ENCODE measurements at places on chromosomes 1 and 21.
A peak's percentile ranks its signal among the peaks of the same experiment; 100 is the strongest.

DNA sequence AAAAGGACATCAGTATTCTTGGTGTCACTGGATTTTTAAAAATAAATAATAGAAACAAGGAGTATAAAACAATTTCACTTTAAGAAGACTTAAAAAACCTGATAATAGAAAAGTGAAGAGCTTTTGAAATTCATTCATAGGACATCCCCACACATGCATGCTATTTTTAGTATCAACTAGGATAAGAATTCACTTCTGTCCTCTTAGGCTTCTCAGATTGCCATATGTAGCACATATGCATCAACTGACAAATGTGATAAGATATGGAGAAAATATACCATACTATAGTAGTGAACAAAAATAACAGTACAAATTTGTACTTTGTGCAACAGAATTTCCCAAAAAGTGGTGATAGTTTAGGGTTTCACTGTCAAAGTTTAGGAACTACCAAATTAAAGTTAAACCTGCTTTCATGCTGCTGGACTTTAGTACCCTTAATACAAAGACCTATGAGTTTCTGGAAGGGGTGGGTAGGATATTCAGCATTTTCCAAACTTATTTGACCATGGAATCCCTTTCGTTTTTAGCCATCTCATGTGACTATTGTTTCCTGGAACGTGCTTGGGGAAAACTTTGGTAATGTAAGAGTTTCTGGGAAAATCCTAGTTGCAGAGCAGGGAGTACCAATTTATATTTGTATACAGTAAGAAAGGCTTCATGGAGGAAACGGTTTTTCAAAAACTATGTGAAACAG lies 19.8 kb downstream of the RPRD2 start:
- no peak for DNase-seq

DNA sequence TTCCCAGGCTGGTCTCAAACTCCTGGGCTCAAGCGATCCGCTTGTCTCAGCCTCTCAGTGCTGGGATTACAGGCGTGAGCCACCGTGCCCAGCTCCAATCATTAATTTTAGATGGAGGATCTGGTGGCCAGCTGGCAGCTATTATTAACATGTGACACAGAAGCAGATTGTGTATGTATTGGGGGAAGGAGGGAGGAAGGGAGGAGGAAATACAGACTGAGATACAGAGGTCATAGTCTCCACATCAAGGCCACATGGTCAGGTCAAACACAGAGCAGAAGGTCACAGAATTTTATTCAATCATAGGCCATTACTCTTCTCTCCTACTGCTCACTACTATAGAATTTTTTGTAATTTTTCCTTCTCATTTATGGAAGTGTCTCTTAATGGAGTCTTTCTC lies 57.9 kb upstream of the ADORA3 start:
- DNase-seq: no peak

DNA sequence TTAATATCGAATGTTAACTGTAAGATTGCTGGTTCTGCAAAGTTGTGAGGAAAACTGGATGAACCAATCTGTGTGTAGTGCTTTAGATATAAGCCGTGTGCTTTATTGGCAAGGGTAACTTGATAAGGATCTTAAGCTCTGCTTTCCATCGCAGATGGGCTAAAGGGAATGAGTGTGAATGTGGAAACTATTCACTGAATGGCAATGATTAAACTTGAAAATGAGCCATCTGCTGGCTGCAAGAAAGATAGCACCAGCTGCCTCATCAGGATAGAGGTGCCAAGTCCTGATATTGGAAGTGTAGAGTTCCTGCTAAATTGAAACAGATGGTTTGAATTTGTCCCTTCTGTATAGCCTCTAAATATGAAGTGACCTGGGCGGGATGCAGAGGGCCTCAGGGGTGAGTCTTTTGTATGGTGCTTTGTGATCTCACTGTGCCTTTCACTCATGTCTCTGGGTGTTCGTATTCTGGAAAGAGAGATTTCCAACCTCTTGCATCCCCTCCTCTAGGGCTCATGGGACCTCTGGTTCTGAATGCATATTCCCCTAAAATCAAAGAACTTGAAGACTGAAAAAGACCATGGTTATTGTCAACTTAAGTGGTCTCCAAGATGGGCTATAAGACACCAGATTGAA lies 9.2 kb downstream of the FCRL3 start:
- no peak for DNase-seq

GRCh38 chr21:14560555-14560954 lies 14.4 kb upstream of the SAMSN1 start:
- DNase-seq: no peak

- no peak for DNase-seq
These were observed 17.3 kb downstream of the PDC start for GRCh38 chr1:186443638-186444037.

- DNase-seq: no peak
These were observed 882 bp downstream of the VPS13D start for GRCh38 chr1:12230549-12231275.

- no peak for DNase-seq
These were observed 101.6 kb downstream of the DMRTB1 start for GRCh38 chr1:53560581-53561502.

- DNase-seq: peak; percentile 35
These were observed 742 bp downstream of the SH3GLB1 start for GRCh38 chr1:86704972-86705664.

GRCh38 chr1:41353744-41354143 lies 7.5 kb upstream of the FOXO6 start:
- no peak for DNase-seq

DNA sequence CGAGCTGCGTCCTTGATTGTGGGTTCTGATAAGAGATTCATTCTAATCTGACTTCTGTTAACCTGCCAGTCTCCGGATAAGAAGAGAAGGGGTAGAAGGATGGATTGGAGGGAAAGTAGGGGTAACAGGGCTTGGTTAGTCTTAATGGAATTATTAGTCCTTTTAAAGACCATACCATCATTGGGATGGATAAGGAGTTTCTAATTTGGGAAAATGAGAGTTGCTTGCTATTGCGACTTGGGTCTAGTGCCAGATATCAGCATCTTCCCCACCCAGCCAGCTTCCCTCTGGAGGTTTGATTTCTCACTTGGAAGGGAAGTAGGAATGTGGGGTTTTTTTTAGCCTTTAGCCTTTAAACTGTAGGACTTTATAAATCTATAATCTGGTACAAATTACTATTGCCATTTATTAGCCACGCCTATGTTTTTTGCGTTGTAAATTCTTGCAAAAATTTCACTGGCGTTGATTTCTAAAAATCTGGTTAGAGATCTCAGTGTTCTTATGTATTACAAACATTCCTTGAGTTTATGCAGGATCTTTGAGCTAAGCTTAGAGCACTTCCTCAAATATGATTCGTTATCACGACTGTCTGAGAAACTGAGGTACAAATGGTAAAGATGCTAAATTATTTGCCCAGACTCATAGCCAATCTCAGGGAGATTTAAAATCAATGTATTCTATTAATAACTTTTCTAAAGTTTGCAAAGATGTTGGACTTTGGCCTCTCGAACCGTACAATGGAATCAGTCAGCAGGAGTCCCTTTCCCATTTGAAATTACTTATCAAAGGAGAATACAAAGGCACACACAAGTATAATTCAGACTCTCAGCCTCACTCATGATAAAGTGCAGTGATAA lies 1.3 kb downstream of the FAM20B start:
- no peak for DNase-seq

DNA sequence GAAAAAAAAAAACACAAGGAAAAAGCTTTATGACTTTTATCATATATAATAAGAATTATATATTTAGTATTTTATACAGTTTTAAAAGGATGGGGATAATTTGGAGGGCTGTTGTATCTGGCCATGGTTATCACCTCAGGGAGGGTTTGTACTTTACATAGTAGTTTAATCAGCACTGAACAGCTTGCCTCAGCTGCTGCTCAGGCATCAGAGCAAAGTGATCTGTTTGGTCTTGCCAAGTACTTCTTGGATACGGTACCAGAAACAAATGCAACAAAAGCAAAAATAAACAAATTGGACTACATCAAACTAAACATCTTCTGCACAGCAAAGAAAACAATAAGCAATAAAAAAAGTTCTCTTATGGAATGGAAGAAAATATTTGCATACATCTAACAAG lies 2.6 kb upstream of the SPTA1 start:
- DNase-seq: no peak

GRCh38 chr1:63710761-63711380 lies 62.9 kb upstream of the ROR1 start:
- no peak for DNase-seq

DNA sequence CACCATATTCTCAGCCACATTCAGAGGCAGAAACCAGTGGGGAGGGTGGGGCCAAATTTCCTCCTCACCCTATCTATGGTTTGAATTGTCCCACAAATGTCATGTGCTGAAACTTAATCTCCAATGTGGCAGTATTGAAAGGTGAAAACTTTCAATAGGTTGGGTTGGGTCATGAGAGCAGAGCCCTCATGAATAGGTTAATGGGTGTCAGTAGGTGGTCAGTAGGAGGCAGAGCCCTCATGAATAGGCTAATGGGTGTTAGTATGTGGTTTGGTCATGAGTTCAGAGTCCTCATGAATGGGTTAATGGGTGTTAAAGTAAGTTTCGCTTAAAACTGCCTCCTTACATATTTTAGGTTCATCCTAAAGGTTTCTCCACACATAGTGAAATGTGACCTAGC lies 170.0 kb downstream of the FCRL5 start:
- DNase-seq: no peak

DNA sequence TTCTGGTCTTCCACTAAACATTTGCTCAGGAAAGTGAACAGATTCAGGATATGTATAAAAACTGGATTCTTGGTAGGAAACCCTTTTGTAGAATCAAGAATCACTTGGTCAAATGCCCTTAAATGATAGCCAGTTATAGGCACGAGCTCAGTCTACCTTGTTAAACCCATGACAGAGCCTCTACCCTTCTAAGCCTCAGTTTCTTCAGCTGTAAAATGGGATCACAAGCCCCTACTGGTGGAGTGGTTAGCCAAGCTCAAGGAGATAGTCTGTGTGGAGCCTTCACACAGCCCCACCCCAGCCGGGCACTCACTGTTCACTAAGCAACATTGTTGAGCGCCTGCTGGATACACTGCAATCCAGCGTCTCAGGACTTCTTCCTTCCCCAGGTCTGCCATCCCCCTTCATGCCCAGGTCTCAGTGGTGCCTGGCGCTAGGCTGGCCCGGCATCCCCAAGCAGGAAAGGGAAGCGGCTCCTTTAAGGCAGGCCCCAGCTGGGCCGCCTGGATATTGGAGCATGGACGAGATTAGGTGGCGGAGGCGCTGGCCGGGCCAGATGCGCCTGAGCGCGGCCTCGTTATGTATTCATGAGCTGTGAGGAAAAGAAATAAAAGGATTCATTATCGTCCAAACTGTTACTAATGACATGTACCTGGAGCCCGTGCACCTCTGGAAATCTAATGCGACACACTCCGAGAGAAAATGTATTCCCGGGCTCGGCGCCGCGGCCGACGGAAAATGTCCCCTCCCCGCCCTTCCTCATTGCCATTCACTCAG lies 75.6 kb downstream of the TAS1R2 start:
- no peak for DNase-seq

DNA sequence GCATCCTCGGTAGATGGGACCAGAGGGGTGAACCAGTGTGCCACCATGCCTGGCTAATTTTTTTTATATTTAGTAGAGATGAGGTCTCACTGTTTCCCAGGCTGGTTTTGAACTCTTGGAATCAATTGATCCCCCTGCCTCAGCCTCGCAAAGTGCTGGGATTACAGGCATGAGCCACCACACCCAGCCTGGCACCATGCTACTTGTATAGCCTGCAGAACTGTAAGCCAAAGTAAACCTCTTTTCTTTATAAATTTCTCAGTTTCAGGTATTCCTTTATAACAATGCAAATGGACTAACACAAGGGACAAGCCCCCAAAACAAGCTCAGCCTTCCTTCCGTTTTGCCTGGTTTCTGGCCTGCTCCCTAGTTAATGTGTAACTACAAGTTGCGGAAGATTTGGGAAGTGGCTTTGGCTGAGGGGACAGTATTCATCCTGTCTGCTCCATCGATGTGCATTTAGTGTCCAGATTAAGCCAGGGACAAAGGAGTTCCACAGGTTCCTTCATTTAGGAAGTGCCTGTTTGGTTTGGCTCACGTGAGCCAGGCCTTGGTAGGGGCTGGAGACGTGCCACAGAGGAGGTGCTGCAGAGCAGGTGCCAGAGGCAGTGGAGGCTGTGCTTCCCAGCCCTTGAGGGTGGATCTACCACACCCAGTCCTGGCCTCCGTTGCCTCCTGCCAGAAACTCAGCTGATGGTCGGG lies 4.4 kb downstream of the AVPR1B start:
- no peak for DNase-seq

GRCh38 chr1:212401838-212402582 lies 12.7 kb downstream of the PACC1 start:
- DNase-seq: peak; percentile 53

DNA sequence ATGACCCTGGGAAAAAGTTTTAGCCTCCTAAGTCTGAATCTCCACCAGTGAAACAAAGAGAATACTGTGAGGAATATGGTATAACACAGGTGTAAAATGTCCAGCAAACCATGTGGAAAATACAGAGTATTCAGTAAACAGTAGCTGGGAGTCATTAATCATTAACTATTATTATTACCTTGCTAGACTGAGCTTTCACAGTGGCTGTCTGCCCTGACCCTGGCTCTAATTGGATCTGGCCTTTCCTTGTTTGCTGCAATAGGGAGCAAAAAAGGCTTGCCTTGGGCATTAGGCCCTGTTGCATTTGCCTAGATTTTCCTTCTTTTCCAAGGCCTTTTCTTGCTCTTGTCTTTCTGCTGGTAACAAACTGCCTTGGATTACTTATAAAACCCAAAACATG lies 179.1 kb upstream of the BEND5 start:
- DNase-seq: no peak

DNA sequence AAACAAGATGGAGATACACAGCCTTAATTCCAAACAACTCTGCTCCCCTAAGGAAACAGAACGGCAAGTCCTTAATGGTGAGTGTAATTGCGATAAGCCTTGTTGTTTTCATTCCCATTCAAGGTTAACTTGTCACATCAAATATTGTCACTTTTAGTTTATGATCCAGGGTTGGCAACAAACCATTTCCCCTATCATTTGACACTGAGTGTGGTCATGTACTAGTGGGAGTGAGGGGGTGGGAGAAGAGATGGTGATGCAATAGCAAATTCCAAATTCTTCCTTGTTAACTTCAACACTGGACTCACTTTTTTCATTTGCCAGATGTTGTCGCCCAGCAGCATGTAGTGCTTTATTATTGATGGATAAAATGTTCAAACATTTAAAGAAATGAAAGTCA lies 140.4 kb downstream of the ZNF326 start:
- no peak for DNase-seq

GRCh38 chr1:175383239-175383638 lies 190.7 kb upstream of the KIAA0040 start:
- DNase-seq: no peak

DNA sequence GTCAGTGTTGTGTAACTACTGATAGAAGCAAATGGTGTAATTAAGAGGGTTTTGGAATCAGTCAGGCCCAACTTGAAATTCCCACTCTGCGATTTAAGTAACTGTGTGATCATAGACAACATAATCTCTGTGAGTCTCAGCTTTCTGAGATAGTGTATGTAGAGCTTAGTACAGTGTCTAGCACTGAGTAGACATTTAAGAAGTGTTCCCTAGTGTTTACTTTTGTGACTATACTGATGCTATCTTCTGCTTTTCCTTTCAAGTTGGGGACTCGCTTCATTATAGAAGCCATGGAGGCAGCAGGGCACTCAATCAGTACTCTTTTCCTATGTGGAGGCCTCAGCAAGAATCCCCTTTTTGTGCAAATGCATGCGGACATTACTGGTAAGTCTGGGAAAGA lies 147.7 kb upstream of the HOOK1 start:
- no peak for DNase-seq

- no peak for DNase-seq
These were observed 503 bp upstream of the SRSF11 start for GRCh38 chr1:70220517-70221237.

GRCh38 chr1:207799989-207800648 lies 48.3 kb downstream of the CD46 start:
- DNase-seq: no peak

- DNase-seq: no peak
These were observed 13.8 kb upstream of the KDM4A start for GRCh38 chr1:43636006-43636641.
